DMS 273 treated with DMSO at 0.1 percent for 48 hours (cell line): ENCODE measurements at places on chromosomes 5 and 9.

DNA sequence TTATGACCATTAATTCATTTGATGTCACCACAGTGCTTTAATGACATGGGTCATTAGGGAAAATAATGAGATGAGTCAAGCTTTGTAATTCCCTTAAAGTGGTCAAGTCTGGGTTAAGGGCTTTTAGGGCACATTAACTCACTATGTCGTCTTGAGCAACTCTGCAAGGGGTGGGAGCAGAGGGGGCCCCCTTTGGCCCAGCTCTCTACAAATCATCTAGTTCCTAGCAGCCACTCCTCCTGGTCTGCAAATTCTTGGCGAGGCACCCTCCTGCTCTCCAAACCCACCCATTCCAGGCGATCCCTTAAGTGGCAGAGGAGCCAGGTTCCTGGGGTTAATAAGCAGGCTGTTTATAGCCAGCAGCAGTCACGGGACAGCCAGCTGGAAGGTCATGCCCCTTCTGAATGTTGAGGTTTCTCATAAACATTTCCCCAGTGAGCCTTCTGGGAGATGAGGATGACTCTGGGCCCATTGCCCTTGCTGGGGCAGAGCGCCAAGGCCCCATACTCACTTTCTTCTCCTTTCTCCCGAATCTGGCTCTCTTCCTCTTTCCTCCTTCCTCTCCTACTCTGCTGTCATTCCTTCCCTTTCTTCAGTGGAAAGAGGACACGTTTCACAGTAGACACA, 14.3 kb upstream of the GPX3 start:
- DNase-seq: no peak

DNA sequence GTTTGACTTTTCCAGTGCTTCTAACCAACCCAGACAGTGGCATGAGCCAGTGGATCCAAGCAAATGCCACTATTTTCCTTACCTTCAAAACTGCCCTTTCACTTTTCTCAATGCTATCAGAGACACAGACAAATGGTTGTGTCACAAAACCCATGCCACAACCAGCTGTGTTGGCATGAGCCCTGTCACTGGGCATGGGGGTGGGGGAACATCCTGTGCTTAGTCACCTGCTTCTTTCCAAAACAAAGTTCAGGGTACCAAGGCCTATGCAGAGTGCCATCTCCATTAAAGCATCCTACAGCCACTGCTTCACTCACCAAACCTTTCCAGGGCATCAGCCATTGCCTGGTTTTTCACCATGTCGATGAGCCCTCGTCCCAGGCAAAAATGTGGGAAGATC, 30.1 kb downstream of the NIPSNAP3B start:
- DNase-seq: no peak

GRCh38 chr5:149153751-149154610, 12.7 kb downstream of the ABLIM3 start:
- peak; percentile 84 for DNase-seq

DNA sequence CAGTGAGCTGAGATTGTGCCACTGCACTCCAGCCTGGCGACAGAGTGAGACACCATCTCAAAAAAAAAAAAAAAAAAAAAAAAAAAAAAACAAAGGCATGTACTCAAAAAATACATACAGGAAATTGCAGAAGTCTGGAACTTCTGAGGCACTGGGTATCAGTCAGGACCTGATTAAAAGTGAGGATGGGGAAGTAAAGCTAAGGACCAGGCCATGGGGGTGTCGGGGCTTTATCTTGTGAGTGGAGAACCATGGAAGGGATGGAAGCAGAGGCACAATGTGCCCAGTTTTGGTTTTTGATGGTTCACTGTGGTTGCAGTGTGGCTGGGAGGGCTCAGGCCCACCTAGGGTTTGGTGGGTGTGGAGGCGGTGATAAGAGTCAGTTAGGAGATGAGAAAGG, 212.7 kb upstream of the PIK3R1 start:
- DNase-seq: no peak

GRCh38 chr5:109701252-109701651, 11.5 kb downstream of the MAN2A1 start:
- no peak for DNase-seq

DNA sequence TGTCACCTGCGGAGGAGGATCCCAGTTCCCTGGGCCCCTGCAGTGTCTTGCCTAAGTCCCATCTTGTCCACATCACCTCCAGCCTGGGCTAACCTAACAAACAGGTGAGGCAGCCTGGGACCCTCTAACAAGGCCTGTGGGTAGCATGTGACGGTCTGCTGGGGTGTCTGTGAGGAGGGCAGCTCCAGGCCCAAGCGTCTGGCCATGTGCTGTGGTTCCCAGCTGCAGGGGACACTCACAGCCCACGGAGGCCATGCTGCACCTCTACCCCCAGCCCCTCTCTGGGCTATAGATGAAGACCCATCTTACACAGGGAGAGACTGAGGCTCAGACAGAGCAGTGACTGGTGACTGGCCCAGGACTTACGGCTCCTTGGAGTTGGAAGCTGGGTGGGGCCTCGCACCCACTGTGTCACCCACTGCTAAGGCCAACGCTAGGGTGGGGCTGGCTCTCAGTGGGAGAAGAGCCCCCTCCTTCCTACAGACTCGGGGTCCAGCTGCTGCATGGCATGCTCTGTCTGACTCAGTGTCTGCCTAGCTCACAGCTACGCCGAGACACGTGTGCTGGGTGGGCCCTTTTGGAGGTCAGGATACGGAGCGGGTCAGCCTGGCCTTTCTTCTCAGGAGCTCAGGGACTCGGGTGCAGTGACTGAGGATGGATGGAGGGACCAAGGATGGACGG, 40.8 kb upstream of the RNF130 start:
- no peak for DNase-seq

DNA sequence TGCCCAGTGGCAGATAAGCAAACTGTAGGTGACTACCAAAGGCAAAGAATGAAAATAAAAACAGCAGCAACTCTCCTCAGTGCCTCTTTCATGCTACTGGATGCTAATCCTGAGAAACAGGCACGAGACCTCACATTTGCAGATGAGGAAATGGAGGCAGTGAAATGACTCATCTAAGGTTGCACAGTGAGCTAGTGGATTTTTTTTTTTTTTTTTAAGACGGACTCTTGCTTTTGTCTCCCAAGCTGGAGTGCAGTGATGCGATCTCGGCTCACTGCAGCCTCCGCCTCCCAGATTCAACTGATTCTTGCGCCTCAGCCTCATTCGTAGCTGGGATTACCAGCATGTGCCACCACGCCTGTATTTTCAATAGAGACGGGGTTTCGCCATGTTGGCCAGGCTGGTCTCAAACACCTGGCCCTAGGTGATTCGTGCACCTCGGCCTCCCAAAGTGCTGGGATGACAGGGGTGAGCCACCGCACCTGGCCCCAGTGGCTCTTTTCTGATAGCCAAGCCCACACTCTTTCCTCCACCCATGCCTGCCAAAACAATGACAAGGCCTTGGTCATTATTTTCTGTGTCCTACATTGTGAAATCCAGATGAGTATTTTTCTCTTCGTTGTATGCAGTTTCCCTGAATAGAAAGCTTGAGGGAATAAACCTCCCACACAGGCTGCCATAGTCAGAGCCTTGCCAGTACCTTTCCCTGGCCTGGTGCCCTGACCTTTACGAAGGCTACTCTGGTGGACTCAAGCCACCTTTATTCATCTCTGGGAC, 19.2 kb downstream of the DOCK2 start:
- DNase-seq: no peak

DNA sequence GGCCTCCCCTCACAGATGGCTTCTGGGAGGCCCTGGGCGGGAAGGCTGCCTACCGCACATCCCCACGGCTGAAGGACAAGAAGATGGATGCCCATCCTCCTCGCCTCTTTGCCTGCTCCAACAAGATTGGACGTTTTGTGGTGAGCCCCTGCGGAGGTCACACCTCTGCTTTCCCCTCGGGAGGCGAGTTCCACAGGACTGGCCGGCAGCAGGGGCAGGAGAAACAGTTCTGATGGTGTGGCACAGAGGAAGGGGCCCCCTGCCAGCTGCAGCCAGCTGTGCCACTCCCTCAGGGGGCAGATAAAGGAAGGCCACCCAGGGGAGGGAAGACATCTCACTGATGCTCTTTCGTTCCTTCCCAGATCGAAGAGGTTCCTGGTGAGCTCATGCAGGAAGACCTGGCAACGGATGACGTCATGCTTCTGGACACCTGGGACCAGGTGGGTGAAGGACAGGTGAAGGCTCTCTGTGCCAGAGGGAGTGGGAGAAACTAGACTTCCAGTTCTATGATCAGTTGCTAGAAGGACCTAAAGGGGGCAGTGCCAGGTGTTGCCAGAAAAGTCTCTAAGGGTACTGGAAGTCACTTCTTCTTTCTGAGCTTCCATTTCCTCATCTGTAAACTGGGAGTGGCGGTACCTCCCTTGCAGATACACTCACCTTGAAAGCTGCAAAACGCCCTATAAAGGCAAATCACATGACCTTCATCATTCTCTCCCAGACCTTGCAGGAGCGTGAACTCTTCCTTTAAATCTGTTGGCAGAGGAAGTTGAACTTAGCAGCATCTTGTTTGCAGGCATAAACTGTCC, 41.0 kb downstream of the STOM start:
- no peak for DNase-seq

- DNase-seq: peak; percentile 15
Measured at GRCh38 chr5:19322716-19323485, 665.1 kb downstream of the CDH18 start.

DNA sequence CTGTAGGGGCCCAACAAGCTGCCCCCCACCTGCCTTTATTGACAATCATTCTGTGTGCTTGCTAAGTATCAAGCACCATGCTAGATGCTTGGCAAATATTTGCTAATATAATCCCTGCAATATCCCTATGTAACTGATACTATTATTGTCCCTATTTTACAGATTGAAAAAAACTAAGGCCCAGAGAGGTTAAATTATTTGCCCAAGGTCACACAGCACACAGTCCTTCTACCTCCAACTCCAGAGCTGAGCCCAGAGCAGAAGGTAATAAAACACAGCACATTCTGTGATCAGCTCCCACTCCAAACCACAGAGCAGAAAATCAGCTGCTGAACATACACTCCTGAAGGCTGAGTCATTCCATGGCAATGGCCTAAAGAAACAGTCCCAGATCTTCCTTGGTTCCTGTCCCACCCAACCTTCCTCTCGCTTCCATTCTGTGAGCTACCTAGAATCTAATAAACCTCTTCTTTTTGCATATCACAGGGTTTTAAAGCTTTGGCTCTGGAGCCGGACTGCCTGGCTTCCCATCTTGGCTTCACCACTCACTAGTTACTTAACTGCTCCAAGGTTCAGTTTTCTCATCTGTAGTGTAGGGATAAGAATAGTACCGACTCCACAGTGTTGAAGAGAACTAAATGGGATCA, 66.7 kb upstream of the ADRA1B start:
- DNase-seq: no peak

DNA sequence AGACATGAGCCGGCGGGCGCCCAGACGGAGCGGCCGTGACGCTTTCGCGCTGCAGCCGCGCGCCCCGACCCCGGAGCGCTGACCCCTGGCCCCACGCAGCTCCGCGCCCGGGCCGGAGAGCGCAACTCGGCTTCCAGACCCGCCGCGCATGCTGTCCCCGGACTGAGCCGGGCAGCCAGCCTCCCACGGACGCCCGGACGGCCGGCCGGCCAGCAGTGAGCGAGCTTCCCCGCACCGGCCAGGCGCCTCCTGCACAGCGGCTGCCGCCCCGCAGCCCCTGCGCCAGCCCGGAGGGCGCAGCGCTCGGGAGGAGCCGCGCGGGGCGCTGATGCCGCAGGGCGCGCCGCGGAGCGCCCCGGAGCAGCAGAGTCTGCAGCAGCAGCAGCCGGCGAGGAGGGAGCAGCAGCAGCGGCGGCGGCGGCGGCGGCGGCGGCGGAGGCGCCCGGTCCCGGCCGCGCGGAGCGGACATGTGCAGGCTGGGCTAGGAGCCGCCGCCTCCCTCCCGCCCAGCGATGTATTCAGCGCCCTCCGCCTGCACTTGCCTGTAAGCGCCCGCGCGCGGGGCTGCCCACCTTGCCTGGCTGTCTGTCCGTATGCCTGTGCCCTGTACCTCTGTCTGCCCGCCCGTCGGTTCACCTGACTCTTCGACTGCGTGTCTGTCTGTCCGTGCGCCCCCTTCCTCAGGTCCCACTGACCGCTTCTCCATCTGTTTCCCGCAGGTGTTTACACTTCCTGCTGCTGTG, 412 bp downstream of the FGF18 start:
- DNase-seq: no peak

GRCh38 chr9:130264414-130265350, 878 bp upstream of the HMCN2 start:
- no peak for DNase-seq

DNA sequence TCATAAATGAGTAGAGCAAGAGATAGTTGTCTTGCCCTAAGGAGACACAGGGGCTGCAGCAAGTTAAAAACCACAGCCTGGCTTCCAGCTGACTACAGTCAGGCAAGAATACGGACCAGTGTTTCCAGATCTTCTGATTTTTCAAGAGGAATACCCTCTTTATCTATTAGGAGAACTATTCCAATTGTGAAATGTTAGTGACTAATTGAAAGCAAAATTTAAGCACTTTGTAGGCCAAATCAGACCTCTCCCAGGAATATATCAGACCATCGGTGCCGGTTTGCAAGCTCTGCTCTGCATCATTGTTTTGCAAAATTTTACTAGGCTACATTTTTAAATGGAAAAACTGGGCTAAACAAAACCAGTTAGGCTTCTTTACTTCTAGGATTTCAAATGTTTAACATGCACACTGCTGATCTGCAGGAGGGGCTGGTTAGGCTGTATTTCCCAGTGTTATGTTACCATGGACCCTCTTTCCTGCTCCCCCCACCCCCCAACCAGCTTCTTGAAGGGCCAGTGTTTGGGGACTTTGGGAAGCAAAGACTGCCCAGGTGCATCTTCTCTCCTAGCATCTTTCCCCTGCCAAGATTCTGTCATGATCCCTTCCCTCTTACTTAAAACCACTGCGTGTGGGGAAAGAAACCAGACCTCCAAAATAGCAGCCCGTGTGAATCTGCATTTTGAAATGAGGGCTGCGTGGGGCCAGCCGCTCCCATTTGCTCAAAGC, 1.1 kb upstream of the ARSI start:
- DNase-seq: no peak

- DNase-seq: no peak
Measured at GRCh38 chr5:50420343-50420935, 20.6 kb downstream of the EMB start.

DNA sequence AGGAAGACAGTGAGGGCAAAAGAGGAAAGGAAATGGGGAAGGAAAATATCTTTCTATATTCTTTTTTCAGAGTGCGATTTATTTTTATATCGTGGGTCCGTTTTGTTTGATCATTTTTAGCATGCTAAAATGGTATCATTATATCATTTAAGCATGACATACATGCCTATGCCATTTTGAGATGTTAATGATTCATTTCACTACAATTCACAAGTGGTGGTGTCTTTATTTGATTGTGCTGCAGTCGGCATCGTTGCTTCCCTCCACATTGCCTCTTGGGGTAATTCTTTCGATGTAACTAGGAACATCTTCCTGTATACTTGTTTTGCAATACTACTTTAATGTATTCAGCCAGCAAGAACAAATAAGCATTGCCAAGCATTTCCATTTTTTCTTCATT, 145.2 kb downstream of the CFAP90 start:
- no peak for DNase-seq

GRCh38 chr9:134466869-134467616, 140.8 kb downstream of the RXRA start:
- no peak for DNase-seq

DNA sequence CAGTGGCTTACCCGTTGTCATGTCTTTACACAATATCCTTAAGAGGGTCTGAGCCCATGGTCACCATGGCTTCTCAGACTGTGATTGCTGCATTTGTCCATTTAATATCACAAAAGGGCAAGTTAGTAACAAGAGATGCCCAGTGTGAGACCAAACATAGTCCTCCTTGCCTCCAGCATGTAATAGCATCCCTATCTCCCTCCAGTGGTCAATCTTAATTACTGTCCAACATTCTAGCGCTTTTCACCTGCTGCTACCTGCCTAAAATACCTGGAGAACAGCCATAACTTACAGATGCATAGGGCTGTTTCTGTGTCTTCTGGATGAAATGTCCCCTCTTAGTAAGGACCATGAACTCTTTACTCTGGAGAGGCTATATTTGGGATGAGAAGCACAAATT, 267.2 kb upstream of the DAB2 start:
- DNase-seq: no peak
